ENCODE measurements at places on chromosomes 13 and 19.

DNA sequence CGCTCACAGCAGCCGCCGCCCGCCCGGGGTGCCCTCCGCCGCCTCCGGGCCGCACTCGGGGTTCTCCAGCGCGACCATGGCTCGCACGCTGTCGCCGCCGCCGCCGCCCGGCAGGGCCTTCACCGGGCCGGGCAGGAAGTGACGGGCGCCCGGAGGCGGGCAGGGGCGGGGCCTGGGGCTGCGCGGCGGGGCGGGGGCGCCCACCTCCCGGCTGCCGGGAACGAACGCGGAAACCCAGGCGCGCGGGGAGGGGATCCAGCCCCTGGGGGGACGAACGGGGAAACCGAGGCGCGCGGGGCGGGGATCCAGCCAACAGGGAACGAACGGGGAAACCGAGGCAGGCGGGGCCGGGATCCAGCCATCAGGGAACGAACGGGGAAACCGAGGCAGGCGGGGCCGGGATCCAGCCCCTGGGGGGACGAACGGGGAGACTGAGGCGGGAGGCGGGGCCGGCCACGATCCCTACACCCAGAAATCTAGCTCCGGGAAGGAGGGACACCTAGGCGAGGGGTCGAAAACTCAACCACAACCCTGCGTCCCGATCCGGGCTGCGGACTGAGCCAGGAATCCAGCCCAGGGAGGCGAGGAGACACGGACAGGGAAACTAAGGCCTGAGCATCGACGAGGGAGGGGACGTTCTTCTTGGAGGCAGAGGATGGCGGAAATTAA lies at the start of gene R3HDM4:
R3HDM4 (minus strand) TSS at position 140 of the 669 bp plus-strand sequence; CDS start at position 78, 62 bp downstream.
- DNase-seq = no peak

- no peak for DNase-seq
Observed at GRCh38 chr13:32022311-32022710, 9.3 kb upstream of the FRY start.

DNA sequence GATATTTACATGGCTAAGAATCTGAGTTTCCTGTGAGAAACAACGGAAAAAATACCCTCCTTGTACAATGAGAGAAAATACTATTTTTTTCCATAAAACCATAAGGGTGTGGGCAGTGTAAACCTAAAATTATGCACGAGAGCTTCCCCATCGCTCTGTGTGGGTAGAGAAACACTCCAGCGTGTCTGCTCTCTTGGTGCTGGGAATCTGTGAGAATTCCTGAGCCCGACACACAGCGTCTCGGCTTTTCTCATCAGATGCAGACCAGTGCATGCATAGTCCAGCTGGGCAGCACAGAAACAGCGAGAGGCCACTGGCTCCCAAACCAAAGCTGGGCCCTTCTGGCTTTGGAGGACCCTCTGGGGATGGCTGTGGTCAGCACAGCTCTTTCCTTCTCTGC lies 12.0 kb downstream of the PLPP2 start:
- DNase-seq = no peak

GRCh38 chr19:29154163-29154562 lies 58.8 kb downstream of the UQCRFS1 start:
- DNase-seq = no peak

- no peak for DNase-seq
Observed at GRCh38 chr13:71358218-71358617, 508.8 kb downstream of the DACH1 start.

GRCh38 chr13:74264333-74264732 lies 130.1 kb upstream of the KLF12 start:
- no peak for DNase-seq

DNA sequence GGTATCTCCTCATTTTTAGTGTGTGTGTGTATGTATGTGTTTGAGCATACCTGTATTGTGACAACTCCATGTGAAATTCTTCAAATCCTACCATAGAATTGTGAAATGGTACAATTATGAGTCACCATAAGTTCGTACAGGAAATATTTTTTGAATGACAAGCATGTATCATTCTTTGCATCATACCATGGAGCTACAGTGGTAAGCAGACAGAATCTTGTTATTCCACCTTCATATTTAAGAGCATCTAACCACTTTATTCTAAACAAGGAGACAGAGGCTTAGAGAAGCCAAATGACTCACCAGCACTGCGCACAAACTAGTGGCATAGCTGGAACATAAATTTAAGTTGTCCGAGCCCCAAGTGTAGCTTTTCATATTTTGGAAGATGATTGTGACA lies 4.5 kb upstream of the EPSTI1 start:
- DNase-seq = peak; percentile 54

DNA sequence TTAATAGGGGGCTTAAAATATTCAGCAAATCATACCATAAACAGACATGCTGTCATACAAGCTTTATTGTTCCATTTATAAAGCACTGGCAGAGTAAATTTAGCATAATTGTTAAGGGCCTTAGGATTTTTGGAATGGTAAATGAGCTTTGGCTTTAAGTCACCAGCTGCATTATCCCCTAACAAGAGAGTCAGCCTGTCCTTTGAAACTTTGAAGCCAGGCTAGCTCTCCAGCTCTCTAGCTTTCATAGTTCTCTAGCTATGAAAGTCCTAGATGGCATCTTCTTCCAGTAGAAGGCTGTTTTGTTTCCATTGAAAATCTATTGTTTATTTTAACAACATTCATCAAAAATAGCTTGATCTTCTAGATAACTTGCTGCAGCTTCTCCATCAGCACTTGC lies 420.8 kb upstream of the GPC6 start:
- DNase-seq = no peak

DNA sequence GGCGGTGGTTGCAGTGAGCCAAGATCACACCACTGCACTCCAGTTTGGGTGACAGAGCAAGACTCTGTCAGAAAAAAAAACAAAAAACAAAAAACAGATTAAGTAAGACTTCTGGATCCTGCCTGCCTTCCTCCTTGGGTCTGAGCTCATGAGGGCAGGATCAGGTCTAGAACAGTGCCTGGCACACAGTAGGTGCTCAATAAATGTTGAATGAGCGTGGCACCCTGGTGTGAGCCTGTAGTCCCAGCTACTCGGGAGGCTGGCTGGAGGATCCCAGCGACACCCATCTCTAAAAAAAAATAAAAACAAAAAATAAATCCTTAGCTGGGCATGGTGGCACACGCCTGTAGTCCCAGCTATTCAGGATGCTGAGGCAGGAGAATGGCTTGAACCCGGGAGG lies 2.8 kb upstream of the CDC37 start:
- no peak for DNase-seq

DNA sequence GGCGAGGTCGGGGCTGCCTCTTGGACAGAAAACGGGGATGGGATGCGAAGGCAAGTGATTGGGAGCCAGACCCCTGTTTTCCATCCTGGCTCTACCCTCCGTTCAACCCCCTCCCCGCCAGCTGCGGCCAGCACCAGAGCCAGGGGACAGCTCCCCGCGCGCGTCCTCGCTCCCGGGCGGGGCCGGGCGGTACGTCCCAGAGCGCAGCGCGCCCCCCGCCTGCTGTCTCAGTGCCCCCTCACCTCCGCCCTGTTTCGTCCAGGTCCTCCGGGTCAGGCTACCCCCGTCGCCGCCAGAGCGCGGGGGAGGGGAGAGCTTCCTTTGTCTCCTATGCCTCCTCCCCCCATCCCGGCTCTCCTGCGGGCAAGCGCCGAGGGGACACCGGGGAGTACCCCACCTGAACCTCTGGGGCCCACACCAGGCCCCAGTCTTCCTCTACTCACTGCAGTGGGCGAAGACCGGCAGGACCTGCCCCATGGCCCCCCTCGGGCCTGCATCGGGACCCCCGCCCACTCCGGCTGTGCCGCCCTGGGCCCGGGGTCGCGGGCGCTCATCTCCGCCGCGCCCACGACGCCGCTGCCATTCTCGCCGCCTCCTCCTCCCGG lies 396 bp downstream of the RTN2 start:
- no peak for DNase-seq

GRCh38 chr13:26343816-26344215 lies 89.9 kb downstream of the CDK8 start:
- no peak for DNase-seq

DNA sequence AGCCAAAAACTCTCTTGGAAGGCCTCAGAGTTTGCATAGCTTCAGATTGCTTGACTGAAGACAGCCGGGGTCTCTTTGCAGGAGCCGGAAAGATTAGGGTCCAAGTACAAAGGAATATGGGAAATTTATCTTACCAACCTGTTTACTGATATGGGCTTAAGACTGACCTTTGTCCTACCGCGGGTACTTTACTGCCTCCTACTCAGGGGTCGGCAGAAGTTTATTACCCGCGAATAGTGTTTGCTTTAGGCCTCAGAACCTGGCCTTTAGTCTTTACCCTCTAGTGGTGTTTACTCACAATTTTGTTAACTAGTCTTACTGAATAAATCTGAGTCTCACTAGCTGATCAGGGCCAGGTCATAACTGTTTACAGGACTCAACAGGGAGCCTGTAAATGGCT lies 765.4 kb upstream of the SPRY2 start:
- DNase-seq = no peak

- no peak for DNase-seq
Observed at GRCh38 chr13:110471833-110472162, 89.7 kb downstream of the RAB20 start.

DNA sequence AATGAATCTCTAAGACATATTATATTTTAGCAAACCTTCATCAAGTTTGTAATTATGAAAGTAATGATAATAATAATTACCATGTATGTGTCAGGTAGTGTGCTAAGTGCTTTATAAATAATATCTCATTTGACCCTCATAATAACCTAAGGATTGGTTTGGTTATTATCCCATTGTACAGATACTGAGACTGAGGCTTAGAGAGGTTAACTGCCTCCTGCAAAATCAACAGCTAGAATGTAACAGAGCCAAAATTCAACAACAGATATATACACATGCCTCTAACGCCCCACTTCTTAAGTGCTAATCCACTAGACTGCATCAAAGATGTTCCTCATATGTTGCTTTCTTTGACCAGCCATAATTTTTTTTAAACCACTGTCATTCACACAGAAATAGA lies 140.8 kb downstream of the ZAR1L start:
- no peak for DNase-seq

GRCh38 chr13:111033172-111034130 lies 81.7 kb upstream of the ARHGEF7 start:
- peak; percentile 28 for DNase-seq

DNA sequence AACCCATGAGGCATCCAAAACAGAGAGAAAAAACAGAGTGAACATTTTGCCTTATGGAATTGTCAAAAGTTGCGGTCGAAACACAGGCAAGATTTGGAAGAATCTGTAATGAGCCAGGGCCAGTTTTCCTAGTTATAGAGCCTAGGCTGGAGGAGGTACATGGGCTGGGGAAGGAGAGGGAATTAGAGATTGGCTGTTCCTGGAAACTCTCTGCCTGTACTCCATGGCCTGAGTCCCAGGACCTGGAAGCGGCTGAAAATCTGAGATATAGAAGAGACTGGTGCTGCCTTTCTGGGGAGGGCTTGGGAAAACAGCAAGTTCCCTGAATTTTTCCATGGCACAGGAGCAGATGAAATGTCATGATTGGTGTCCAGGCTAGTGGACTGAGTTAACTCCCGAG lies 122.8 kb upstream of the KLF12 start:
- DNase-seq = no peak

- no peak for DNase-seq
Observed at GRCh38 chr13:28056970-28057712, 43.2 kb downstream of the FLT3 start.

DNA sequence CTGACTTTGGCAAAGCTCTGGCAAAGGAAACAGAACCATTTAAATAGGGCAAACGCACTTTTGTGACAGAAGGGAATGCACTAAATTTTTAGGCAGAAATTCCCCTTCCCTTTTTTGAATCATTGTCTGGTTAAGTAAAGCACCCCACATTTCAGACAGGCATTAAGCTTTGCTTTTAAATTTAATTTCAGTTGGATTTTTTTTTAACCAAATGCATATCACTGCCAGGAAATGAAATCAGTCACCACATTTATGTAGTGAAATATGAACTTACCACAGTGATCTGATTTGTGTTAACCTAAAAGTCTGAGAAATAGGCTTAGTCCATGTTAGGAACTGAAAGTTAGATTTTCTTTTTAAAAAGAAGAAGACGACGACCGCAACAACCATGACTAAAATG lies 10.8 kb downstream of the GPR183 start:
- DNase-seq = peak; percentile 25

- DNase-seq = no peak
Observed at GRCh38 chr13:75803164-75803611, 167.1 kb downstream of the LMO7 start.

DNA sequence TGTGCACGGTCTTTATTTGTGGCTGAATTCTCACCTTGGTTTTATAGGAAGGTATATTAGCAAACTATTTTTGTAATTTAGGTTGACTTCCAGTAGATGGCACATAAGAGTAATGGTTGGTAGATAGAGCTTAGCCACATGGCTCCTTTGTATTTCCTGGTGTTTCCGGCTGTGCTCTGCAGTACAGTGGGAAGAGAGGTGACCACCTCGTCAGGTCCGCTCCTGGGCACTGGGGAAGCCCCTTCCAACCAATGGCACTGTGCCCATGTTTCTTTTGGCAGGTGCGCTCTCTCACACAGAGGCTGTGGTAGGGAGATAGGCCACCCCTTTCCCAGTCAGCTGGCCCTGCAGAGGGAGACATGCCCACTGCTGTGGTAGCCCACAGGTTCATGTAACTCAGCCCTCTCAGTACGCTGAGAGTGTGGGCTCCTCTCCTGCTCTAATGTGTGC lies 74.3 kb upstream of the ATP12A start:
- DNase-seq = peak; percentile 13

DNA sequence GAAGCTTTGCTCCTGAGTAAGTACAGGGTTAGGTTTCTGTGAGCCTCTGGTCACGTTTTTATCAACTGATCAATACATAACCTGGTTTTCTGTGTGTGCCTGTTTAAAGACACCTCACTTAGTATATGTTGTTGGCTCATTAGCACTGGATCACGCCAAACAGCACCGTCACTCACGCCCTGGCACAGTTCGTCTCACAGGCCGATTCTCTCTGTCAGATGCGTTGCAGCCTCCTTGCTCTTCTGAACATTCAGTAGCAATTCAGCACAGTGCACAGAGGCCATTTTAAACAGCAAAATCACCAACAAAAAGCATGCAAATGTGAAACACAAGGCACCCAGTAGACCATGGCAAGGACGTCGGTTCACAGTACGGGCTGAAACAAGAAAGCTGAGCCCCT lies 288.5 kb downstream of the IRS2 start:
- no peak for DNase-seq

DNA sequence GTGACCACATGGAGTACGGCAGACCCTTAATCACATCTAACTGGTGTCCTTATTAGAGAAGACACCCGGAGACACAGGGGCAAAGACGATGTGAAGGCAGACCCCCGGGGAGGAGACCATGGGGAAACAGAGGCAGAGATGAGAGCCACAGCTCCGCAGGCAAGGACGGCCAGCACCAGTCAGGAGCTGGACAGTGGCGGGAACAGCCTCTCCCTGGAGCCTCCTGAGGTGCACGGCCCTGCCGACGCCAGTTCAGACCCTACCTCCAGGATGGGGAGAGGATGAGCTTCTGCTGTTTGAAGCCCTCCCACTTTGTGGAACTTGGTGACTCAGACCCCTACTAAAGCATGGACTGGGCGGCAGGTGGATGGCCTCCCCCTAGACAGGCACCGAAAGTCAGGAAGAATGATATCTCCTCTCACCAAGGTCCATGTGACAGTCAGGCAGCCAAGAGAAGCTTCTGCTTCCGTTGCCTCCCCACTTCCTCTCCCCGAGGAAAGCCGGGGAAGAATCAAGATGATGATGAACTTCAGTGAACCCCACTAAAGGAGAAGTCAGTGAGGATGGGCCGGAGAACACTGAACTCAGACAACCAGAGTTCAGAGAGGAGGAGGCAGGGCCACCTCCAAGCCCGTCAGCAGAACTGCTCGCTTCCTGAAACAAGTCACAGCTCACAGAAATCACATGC lies 25.4 kb downstream of the RAB20 start:
- DNase-seq = no peak

GRCh38 chr19:55484593-55485438 lies at the start of gene NAT14:
Gene NAT14 (plus strand): TSS chr19:55485188. CDS start chr19:55485709, 521 bp downstream.
- DNase-seq = no peak
